Esophagus squamous epithelium (tissue), 5 donors: ENCODE measurements at places on chromosomes 6 and 20.

DNA sequence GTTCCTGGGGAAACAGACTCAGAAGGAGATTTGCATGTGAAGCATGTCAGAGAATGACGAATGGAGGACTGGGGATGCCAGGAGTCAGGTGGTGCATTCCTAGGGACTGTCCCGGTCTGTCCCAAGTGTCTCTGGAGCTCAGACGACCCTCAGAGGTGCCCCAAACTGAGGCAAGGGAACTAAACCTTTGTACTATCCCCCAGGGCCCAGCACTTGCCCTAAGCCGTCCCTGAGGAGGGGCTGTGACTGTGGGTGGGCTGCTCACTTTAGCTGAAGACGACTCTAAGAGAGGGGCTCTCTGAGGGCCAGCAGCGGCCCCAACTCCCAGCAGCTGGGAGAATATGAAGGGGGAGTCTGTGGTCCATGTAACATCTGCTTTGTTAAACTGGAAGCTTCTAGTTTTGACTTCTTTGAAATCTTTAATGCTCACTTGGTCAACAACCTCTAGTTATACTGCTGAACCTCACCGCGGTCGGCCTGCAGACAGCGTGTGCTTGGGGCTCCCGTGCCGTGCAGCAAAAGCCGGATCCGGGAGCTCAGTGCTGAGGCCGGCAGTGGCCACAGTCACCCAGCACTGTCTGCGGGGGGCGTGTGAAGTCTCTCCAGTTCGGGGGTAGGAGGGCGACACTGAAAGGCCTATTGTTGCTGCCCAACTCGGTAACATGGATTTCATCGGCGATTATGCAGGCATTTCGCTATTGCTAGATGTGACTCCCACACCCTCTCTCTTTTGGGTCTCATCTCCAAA, 34.2 kb downstream of the TUBB2B start:
- no peak for DNase-seq

- DNase-seq, result no peak
Observed at GRCh38 chr6:166657531-166657930, 30.5 kb upstream of the RPS6KA2 start.

GRCh38 chr6:31770860-31771259, 6.3 kb downstream of the VWA7 start:
- no peak for DNase-seq

DNA sequence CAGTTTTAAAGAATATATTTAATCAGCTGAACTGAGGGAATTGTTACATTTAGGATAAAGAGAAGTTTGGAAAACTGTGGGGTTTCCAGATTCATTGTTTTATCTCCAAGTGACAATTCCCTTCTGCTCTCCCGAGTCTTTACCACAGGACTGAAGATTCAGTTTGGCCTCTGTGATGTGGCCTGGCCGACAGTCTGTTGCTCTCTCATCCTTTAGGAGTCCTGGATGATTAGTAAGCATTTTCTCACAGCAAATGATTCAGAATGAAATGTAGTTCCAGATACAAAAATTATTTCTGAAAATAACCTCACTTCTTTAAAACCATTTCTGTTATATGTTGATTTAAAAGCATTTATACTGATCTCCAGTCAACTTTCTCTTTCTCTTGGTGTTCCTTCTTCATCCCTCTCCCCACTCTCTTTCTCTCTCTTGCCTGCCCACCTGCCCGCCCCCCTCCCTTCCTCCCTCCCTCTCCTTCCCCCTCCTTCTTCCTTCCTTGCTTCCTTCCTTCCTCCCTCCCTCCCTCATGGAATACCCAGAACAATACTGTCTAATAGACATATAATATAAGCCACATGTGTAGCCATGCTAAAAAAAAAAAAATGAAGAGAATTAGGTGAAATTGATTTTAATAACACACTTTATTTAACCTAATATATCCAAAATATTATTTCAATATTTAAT, 254.9 kb downstream of the PRL start:
- DNase-seq, result no peak

DNA sequence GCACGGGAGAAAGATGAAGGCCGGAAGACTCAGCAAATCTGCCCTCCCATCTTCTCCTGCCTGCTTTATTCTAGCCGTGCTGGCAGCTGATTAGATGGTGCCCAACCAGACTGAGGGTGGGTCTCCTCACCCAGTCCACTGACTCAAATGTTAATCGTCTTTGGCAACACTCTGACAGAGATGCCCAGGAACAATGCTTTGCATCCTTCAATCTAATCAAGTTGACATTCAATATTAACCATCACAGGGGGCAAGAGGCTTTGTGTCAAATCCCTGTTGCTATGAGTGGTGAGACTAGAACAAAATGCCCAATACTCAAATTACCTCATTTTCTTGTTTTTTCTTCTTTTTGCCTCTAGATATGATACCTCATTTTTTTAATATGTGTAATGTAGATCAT, 27.4 kb upstream of the PLAGL1 start:
- no peak for DNase-seq

GRCh38 chr6:167648501-167649278, 178.0 kb upstream of the AFDN start:
- DNase-seq, result no peak

GRCh38 chr6:37724530-37725220, 27.0 kb upstream of the MDGA1 start:
- no peak for DNase-seq

- no peak for DNase-seq
Observed at GRCh38 chr6:77143659-77144447, 319.4 kb downstream of the HTR1B start.

DNA sequence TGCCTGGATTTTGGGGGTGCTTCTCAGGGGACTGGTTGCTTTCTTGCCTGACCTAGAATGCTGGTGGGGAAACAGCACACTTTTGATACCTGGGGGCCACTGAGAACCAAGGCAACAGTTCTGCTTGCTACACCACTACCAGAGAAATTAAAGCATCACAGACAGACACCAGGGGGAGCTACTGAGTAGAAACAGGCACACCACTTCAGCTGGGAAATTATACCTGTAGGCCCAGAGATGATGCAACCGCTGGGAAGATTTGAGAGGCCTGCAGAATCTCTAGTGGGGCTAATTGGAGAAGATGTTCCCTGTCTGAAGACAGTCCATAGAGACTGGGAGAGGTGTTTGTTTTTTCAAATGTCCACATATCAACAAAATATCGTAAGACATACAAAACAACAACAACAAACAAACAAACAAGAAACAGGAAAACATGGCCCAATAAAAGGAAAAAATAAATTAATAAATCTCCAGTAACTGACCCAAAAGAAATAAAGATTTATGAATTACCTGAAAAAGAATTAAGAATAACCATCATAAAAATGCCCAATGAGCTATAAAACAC, 129.4 kb upstream of the RIN2 start:
- no peak for DNase-seq

DNA sequence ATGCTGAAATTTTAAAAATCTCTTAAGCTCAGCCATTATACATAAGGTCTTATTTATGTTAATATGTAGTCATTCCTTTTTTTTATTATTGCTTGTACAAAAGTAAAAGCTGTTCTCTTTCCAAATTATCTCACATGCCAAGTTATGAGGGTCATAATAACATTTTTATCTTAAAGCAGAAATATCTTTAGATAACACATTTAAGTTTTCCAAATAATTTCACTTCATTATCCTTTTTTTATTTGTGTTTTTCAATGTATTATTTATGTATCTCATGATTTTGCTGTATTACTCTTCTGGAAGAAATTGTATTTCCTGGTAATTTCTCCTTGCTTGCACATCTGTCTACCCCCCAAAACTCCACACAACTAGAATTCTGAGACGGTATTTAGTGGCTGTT, 461.1 kb upstream of the SOX4 start:
- no peak for DNase-seq

- no peak for DNase-seq
Observed at GRCh38 chr6:140979642-140980091, 1153.1 kb upstream of the GJE1 start.

DNA sequence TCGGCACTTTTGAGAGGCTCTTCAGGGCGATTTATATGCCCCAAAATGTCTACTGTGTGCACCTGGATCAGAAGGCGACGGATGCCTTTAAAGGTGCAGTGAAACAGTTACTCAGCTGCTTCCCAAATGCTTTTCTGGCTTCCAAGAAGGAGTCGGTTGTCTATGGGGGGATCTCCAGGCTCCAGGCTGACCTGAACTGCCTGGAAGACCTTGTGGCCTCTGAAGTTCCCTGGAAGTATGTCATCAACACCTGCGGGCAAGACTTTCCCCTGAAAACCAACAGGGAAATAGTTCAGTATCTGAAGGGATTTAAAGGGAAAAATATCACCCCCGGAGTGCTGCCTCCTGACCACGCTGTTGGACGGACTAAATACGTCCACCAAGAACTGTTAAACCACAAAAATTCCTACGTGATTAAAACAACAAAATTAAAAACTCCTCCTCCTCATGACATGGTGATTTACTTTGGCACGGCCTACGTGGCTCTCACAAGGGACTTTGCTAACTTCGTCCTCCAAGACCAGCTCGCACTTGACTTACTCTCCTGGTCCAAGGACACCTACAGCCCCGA, 8.2 kb downstream of the GCNT2 start:
- no peak for DNase-seq

- DNase-seq, result no peak
Observed at GRCh38 chr20:62253398-62253797, 15.1 kb downstream of the OSBPL2 start.

- DNase-seq, result no peak
Observed at GRCh38 chr6:5995658-5995948, 11.1 kb downstream of the NRN1 start.

GRCh38 chr20:34037121-34037520, 43.4 kb downstream of the RALY start:
- DNase-seq, result no peak

DNA sequence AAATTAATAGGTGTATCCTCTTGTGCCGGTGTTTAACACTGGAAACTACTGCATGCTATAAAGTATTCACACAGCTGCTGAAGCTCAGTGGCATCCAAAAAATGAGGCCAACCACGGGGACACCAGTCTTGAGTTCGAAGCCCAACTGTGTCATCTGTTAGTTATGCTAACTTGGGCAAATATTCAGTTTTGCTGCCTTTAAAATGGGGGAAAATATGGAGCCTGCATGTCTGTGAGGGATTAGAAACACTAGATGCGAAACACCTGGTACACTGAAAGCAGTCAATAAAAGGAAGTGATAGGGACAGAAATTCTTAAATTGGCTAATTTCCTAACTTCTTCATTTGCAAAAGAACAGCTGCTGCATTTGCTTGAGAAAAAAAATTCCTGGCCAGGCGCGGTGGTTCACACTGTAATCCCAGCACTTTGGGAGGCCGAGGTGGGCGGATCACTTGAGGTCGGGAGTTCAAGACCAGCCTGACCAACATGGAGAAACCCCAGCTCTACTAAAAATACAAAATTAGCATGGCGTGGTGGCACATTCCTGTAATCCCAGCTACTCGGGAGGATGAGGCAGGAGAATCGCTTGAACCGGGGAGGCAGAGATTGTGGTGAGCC, 36.6 kb upstream of the MLIP start:
- DNase-seq, result no peak

GRCh38 chr20:20363799-20364592, 3.9 kb upstream of the INSM1 start:
- no peak for DNase-seq

GRCh38 chr6:144326393-144326792, 41.3 kb downstream of the UTRN start:
- DNase-seq, result no peak

- DNase-seq, result no peak
Observed at GRCh38 chr6:56659721-56660380, 17.2 kb upstream of the DST start.

- DNase-seq, result no peak
Observed at GRCh38 chr6:26497610-26498009, 2.5 kb upstream of the BTN1A1 start.

DNA sequence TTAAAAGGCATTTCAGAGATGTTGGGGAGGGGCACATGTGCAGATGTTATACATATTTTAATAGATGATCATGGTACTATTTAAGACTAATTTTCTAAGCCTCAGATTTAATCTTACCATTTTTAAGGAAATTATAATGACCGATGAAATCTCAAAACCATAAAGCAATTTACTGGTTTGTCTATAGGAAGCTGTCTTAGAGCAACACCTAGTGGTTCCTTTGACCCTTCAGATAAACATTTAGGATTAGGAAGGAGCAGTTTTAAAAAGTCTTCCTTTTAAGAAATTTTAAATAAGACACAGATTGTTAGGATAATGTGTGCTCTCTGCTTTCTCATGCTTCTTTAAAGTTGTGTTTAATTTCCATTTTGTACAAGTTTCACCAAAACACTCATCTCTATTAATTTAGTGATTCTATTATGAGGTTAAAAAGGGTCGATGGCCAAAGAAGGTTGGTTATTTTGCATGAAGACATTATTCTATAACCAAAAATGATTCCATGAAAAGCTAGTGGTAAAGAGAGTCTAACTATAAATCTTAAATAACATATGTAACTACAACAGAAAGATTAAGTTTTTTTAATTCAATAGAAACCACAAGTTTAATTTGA, 376.4 kb downstream of the HACE1 start:
- DNase-seq, result no peak

DNA sequence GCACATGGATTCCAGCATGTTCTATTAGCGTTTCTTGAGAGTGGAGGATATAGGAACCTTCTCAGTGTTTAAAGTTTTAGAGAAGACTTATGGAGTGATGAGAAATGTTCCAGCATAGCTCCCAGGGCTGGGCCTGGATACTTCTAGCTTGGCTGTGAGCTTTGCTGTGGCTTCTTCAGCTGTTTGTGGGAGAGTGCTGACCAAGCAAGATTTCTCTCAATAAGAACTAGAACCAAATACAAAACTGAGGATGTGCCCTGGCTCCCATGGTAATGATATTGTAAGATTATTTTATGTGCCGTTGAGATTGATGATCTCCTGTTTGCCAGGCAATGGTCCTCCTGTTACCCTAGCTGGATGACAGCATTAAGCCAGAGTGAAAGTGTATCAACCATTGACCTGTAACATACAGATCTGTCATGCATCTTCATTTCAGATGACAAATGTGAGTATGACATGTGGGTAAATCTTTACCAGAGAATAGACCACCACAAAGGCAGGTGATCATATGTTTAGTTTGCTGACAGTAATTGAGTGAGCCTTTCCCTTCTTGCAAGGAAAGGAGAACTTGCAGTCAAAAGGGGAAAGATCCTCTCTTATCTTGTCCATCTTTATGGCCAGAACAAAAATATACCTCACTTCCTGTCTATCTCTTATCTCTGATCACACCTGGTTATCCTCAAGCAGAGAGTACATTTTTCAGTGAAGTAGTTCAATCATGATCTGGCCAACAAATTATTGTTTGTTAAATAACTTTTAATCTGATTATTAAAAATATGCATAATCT, 180.1 kb downstream of the SLC24A3 start:
- DNase-seq, result no peak

DNA sequence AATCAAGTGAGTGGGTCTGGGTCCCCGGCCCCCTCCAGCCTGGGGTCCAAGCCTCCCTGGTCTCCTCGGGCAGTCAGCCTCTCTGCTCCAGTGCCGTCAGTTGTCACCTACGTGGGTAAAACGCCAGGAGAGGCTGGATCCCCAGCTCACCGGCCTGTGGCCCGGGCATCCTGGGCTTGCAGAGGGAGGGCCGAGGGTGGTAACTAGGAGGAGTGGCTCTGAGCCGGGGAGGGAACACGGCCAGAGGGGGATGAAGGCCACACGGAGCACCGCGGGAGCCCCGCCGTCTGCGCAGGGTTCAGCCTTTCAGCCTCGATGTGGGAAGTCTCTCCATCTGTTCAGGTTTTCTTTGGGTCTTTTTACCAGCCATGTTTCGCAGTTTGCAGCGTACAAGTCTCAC, 29.5 kb upstream of the BHLHE23 start:
- DNase-seq, result no peak
